Activated T-helper 1 cell treated with anti-CD3 and anti-CD28 coated beads, Interleukin-12 subunit alpha, Interleukin-12 subunit beta, Interleukin-2, Interleukin-4 antibody, amounts not matched to agents 30 ng/mL and 10 ng/mL and 1 ng/mL, durations not matched to agents 14 hours and 24 hours and 36 hours (primary cell): ENCODE measurements at places on chromosomes 5 and 9.

DNA sequence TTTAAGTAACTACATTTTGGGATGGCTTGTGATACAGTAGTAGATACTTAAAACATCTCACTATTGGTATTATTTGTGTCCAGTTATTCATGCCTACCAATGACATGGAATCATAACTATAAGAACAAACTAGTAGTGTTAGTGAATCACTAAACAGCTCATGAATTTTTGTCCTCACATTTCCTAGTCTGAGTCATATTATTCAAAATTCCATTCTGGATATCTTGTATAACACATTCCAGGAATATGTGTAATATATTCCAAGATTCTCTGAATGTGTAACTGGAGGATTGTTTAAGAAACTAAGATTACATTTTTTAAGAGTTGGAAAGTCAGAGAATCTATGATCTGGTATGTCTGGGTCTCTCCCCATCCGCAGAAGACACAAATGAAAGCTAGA is 565.3 kb upstream of the ZNF608 start:
- H3K4me3 ChIP-seq: no peak overlapping the region
- H3K27ac ChIP-seq: no peak overlapping the region
- H3K36me3 ChIP-seq: no peaks in the 10 kb centered on the region

DNA sequence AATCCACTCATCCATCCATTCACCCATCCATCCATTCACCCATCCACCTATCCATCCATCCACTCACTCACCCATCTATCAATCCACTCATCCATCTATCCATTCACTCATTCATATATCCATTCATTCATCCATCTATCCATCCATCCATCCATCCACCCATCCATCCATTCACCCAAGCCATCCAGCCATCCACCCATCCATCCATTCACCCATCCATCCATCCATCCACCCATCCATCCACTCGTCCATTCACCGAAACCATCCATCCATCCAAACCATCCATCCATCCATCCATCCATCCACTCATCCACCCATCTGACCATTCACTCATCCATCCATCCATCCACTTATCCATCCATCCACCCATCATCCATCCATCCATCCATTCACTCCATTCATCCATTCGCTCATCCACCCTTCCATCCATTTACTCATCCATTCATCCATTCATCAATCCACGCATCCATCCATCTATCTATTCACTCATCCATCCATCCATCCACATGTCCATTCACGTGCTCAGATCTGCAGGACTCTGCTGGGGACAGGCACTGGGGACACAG is 6.6 kb downstream of the SLC9A3 start:
- no peaks in the 10 kb centered on the region for H3K4me1 ChIP-seq
- H3K27me3 ChIP-seq: peaks cover 10% of the 10 kb centered on the region
- H3K27ac ChIP-seq: no peak overlapping the region
- H3K36me3 ChIP-seq: no peaks in the 10 kb centered on the region

GRCh38 chr9:69895185-69895584 is 74.6 kb downstream of the CFAP95 start:
- peaks cover 8% of the 10 kb centered on the region for H3K4me1 ChIP-seq
- no peak for DNase-seq
- H3K4me3 ChIP-seq: no peak overlapping the region
- no peak overlapping the region for H3K27ac ChIP-seq
- no peaks in the 10 kb centered on the region for H3K36me3 ChIP-seq

DNA sequence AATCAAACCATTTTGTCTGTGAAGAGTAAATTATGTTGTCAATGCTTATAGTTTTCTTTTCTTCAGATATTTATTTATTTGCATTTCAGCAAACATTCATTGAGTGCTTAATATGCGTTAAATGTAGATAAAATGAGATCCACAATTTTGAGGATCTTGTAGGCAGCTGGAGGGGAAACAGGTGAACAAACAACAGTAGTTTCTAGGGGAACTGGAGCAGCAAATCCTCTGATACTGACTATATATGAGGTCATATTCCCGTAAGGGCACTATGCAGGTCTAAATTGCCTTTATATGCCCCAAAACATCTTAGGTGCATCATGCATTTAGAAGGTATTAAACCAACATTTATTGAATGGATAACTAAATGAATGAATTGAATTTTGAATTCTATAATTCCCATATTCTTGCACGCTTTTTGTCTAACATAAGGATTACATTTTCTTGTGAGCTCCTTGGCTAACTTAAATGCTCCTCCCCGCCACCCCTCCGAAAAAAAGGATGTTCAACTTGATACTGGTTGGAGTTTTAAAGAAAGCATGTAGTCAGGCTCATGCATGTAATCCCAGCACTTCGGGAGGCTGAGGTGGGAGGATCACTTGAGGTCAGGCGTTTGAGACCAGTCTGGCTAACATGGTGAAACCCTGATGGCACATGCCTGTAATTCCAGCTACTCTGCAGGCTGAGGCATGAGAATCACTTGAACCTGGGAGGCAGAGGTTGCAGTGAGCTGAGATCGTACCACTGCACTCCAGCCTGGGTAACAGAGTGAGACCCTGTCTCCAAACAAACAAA is 299.8 kb downstream of the TMEM38B start:
- DNase-seq: no peak
- no peaks in the 10 kb centered on the region for H3K36me3 ChIP-seq
- H3K4me1 ChIP-seq: no peaks in the 10 kb centered on the region

DNA sequence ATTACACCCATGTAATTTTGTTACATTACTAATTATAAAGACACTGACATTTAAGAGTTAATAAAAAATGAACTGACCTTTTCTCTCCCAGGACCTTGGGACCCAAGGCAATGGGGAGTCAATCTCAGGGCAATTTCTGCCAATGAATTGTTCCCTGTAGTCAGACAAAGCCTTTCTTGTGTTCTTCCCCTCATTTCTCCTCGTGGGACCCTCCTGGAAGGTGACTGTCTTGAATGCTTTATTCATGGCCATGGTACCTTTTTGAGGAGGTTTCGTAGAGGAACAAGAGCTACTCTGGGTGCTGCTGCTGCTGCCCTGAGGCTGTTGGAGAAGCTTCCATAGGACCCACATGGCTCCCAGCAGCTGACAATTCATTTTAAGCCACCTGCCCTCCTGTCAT is 190.3 kb downstream of the SNX18 start:
- peaks cover 15% of the 10 kb centered on the region for H3K27me3 ChIP-seq
- no peak overlapping the region for H3K4me3 ChIP-seq
